ENCODE measurements at places on chromosomes 1 and 21.

GRCh38 chr21:18803624-18804023, 400.0 kb upstream of the TMPRSS15 start:
- no peak for DNase-seq

- DNase-seq, result peak; percentile 46
Observed at GRCh38 chr1:192477630-192478029, 97.9 kb upstream of the RGS1 start.

GRCh38 chr1:93814059-93814794, 64.8 kb downstream of the DNTTIP2 start:
- DNase-seq, result peak; percentile 81

DNA sequence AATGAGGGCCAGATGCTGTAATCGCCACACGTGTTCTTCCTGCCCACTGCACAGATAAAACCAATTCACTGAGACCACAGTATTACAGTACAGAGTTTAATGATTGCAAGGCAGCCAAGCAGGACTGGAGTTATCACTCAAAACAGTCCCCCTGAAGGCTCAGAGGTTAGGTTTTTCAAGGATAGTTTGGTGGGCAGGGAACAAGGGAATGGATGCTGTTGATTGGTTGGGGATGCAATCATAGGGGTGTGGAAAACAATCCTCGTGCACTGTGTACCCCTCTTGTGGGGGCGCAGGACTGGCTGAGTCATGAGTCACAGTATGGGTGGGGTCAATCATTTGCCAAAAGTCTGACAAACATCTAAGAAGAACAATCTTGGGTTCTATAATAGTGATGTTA, 12.4 kb upstream of the USP1 start:
- DNase-seq, result no peak

GRCh38 chr1:7326366-7326765, 444.7 kb upstream of the VAMP3 start:
- no peak for DNase-seq

- DNase-seq, result no peak
Observed at GRCh38 chr1:53583021-53583867, 124.0 kb downstream of the DMRTB1 start.

DNA sequence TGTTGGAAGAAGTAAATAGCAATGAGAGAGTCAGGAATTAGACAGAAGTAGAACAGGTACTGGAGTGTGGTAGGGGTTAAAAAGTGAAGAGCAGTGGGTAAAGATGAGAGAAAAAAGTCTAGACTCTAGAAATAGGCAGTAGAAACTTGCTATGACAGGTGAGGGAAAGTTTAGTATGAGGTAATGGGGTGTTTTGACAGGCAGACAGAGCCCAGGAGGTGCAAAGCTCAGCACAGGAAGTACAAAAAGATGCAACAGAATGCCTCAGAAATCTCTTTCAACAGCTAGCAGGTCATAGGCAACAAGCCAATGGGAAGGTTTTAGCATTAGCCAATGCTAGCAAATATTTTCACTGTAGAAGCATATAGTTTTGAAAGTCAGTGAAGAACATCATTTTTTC, 319.1 kb upstream of the SGIP1 start:
- DNase-seq, result no peak

- no peak for DNase-seq
Observed at GRCh38 chr1:43430831-43431230, 22.9 kb downstream of the HYI start.

DNA sequence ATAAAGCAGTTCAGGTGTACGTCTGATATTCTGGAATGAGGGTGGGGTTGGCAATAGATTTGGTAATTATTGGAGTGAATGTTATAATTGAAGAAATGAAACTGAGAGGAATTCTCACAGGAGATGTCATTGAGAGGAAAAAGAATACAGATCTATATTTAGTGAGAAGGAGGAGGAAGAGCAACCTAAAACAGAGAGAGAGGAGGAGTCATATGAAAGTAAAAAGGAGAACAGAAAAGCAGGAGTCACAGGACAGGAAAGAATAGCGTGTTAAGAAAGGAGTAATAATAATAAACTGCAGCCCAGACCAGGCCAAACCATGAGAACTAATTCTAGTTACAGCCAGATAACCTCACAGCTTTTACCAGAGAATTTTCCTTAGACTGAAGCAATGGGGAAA, 62.7 kb upstream of the MROH9 start:
- no peak for DNase-seq

DNA sequence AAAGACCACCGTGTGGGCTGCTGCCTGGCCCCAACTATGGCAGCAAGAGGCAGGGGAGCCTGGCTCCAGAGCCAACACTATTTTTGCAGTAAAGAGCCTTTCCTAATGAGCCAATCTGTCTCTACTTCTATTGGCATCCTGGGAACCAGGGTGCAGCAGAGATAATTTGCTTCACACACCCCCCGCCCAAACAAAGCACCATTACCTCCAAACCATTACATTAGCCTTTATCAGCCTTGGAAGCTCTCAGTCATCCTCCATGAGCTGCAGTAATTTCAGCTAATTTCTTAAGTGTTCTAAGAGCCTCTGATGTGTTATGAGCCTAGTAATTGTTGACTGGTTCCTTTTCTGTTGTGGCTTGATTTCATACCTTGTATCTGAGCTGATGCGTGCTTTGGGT, 21.6 kb downstream of the ARMH1 start:
- DNase-seq, result no peak

DNA sequence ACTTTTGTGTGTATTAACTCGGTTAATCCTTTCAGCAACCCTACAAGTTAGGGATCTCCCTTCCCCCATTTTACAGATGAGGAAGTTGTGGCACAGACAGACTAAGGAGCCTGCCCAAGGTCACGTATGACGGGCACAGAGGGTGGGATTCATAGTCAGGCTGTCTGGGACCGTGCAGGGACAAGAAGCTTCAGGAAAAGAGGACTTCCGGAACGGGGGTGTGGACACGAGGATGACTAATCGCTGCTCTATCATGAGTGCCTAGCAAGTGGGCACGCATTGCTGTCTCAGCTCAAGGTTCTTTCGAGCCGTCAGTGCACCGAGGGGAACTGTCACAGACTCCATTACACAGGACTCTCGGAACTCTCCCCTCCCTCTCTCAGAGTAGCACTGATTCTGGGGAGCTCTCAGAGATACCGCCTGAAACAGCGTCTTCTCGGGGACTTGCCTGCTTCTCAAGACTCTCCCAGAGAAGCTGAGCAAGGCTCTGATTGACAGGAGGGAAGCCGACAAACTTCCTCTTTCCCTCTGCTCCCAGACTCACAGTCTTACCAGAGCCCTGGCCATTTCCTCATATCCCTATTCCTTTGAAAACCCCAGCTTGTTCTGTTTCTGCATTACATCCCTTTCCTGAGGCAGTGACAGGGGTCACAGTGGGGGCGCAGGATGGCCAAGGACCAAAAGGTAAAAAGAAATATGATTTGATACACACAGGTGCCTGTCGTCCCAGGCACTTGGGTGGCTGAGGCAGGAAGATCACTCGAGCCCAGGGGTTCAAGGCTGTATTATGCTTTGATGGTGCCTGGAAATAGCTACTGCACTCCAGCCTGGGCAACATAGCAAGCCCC, 14.4 kb downstream of the FHAD1 start:
- peak; percentile 89 for DNase-seq

DNA sequence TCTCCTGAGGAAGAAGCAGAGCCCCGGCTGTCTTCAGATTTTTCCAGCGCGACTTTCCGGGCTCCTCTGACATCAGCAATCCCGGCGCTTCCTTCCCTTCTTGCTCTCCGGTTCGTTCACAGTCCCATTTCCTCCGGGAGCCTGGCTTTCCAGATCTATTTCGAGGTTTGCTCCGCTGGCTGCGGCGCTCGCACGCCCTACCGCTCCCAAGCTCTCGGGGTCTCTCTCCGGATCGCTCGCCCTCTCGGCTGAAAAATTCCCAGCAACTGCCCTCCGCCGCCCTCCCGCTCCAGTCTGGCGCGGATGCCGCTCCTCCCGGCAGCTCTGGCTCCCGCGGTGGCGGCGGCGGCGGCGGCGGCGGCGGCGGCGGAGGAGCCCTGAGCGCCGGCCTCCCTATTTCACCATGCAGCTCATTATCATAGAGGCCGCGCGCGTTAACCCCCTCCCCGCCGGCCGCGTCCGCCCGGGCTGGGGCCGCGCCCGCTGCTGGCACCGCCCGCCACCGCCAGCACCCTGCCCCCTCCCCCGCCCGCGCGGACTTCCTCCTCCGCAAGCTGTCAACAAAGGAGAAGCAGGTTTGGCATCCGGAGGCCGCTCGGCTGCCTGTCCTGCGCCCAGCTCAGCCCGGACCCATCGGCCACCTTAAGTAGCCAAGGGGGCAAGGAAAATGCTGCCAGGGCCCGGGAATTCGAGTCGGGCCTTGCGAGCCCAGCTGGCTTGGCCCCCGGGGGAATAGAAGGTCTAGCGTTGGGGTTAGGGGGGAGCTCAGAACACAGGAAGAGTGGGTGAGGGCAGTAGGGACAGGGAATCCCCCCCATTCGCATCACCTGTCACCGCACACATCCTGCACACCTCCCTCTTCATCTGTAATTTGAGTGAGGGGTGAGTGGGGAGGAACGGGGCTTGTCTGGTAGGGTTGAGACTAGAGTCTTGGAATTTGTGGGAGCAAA, at the start of gene PLXNA2:
PLXNA2 (minus strand) TSS at position 418 of the 950 bp plus-strand sequence. CDS start 26,462 bp downstream, outside the sequence.
- peak; percentile 75 for DNase-seq

DNA sequence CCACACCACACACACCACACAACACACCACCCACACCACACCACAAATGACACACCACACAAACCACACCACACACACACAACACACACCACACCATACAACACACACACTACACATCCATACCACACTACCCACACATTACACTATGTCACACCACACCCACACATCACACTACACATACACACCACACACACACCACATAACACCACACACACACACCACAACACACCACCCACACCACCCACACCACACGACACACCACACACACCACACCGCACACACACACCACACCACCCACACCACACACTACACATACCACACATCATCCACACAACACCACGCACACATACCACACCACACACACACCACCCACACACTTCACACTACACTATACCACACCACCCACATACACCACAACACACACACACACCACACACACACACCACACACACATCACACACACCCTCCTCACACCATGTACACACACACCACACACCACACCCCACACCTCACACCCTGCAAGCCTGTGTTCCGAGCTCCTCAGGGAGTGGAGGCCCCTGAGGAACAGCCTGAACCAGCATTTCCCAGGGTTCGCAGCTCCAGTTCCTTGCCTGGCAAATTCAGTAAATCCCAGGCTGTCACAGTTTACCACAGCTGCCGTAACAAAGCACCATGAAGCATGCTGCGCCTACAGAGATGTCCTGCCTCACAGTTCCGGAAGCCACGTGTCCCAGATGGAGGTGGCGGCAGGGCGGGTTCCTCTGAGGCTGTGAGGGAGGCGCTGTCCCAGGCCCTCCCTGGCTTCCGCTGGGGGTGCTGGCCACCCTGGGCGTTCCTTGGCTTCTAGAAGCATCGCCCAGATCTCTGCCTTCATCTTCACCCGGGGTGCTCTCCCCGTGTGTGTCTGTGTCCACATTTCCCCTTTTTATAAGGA, 69.8 kb upstream of the ATP5PO start:
- DNase-seq, result no peak
